SK-MEL-5 (cell line): ENCODE measurements at places on chromosomes 11 and 22. TPM values are rescaled to one million over a fixed set of nuclear protein-coding genes. Genes with fewer than 3 reads are reported as not detected.

SCYL1 gene
- 57.8 and 64.9 TPM in 2 replicates for total RNA-seq

MAJIN gene
- total RNA-seq, result not detected in 2 replicates

CD3G gene
- total RNA-seq, result not detected in 2 replicates

JRKL gene
- 4.2 and 4.9 TPM in 2 replicates for total RNA-seq

SART1 gene
- 40.1 and 46.5 TPM in 2 replicates for total RNA-seq

TPBGL gene
- total RNA-seq, result 1.4 and 2.7 TPM in 2 replicates

CNTF gene
- 1.2 and 2.1 TPM in 2 replicates for total RNA-seq

GTPBP1 gene
- total RNA-seq, result 16.1 and 27.1 TPM in 2 replicates

LRRC55 gene
- not detected in 2 replicates for total RNA-seq

SMIM35 gene
- not detected in 2 replicates for total RNA-seq

ISX gene
- total RNA-seq, result not detected in 2 replicates

KLHDC7B gene
- total RNA-seq, result 0.11 TPM in 1 of 2 replicates, not detected in the other

GRCh38 chr11:76854709-76855108, 6.0 kb upstream of the ACER3 start:
- no peak for DNase-seq

DNA sequence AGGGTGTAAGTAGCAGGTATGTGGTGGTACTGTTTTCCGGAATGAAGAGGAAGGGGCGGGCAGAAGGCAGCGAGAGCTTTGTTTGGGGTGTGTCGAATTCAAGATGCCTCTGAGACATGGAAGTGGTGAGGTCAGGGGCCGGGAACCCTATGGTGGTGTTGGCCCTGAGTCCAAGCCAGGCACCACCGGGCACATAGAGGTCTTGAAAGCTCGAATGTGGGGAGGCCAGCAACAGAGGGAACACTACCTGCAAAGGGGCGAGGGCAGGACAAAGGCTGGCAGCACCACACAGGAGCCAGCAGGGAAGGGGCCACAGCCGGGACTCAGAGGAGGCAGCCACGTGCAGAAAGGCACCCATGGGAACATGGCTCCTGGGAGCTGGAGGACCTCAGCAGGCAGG, 57.8 kb downstream of the CDKN1C start:
- DNase-seq, result no peak

- peak; percentile 75 for DNase-seq
Measured at GRCh38 chr22:39622881-39623367, 52.4 kb downstream of the CACNA1I start.

- DNase-seq, result no peak
Measured at GRCh38 chr11:93512073-93512475, 31.1 kb downstream of the SMCO4 start.

DNA sequence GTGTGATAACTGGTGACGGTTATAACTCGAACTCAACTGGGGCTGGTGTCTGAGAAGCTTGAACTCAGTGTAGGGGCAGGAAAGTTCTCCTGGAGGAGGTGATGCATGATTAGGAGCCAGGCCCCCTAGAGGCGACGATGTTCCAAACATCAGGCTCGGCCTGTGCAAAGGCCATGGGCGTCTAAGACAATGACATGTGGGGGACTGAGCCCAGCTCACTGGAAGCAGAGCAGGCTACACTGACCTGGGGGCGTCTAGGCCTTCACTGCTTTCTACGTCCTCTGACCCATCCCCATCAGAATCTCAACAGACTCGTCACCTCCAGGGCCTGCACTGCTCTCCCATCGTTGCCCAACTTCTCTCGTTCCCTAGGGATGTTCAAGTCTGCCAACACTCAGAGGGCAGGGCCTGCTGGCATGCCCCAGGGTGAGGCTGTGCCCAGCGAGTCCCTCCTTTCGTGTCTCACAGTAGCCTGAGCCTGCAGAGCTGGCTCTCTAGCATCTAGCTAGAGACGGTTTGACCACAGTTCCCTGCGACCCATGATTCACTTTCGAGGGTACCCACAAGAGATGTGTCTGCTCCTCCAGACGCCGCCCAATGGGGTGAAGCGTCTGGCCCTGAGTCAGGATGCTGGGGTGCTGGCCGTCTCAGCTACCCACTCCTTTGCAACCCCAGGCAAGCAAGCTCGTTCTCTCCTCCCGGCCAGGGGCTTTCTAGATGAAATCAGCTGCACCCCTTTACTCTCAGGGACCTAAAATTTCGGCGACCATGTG, 1.1 kb upstream of the ATG16L2 start:
- DNase-seq, result peak; percentile 87

DNA sequence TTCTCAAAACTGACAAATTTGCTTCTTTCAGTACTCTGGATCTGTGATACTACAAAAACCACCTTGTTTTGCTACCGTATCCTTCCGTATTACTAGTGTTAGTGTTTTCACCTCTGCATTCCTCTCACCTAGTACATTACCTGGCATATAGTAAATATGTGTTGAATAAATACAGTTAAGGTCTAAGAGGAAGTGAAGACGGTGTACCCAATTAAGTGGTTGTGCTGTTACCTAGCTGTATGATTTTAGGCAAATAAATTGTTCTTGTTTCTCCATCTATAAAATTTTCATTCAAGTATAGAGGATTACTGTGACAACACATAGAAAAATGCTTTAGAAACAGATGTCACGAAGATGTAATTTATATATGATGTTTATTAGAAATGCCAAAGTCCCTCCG, 8.9 kb downstream of the BCL2L13 start:
- no peak for DNase-seq

GRCh38 chr11:69873166-69874077, 54.2 kb upstream of the FGF3 start:
- DNase-seq, result no peak

GRCh38 chr11:18907391-18907790, 31.8 kb downstream of the MRGPRX1 start:
- no peak for DNase-seq

GRCh38 chr11:120172054-120172911, 34.4 kb upstream of the TRIM29 start:
- DNase-seq, result peak; percentile 66

- no peak for DNase-seq
Measured at GRCh38 chr11:76783294-76783895, at the start of gene TSKU. Gene TSKU, plus strand, starts transcription at chr11:76783356. Its CDS starts 12,261 bp downstream, at chr11:76795617.

DNA sequence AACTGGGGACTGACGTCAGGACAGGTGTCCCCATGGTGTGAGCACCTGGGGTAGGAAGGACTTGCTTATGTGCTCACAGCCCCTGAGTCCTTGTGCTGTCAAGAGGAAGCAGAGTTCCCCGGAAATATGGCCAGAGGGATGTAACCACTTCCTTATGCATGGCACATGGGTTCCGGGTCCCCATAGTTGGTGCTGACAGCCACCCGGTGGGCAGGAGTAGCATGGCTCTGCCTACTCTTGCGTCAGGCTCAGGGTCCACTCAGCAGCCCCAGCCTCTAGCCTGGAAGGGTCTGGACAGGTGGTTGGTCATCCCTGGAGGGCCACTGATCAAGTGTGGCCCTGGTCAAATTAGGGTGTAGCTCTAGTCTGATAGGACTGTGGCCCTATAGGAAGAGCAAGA, 42.8 kb upstream of the CCND1 start:
- DNase-seq, result no peak

GRCh38 chr22:48340727-48341709, 1486.7 kb downstream of the BRD1 start:
- DNase-seq, result no peak

DNA sequence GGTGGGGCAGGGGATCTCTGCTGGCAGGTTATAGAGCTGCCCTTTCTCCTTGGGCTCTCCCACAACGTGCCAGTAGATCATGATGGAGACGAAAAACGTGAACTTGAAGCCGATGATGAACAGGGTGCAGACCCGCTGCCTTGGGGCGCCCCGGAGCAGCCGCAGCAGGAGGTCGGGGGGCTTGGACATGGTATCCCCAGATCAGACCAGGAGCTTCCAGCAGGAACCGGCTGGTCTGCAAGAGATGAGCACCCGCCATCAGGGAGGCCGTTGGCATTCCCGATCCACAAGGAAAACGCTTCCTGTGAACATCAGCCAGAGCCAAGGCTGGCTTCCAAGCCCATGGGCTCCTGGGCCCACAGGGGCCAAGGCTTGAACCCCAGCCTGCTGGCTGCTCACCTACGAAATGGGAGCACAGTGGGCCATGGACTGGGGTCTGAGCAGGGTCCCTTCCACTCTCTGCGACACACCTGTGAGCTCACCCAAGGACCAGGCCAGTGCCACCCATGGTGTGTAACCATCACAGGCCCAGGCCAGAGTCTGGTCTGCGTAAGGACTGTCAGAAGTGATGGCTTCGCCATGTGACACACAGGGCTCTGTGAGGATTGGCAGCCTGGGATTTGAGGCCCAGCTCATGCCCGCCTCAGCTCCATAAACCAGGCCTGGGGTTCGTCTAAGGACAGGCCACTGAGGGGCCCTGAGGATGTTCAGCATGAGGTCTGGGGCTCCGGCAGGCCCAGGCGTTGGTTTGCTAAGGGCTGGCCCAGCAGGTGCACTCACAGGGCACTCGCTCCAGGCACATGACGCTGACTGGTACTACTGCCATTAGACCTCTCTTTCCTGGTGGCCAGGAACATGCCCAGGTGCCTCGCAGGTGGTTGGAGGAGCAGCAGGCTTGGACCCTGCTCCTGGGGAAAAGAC, 26.6 kb downstream of the A4GALT start:
- no peak for DNase-seq

GRCh38 chr11:19525714-19526113, 186.9 kb upstream of the NAV2 start:
- no peak for DNase-seq

DNA sequence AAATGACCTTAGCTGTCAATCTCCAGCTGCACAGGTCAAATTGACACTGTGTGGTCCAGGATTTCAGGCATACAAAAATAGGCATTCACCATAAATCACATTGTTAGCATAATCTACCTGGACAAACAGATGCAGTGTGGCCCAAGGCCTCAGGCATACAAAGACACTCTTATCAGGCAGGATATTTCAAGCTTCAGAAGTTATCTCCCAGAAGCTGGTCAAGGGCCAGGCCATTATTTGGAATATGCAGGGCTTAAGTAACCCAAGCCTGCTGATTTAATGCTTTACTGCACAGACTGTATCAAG, 25.5 kb upstream of the HORMAD2 start:
- DNase-seq, result no peak

GRCh38 chr22:46292732-46293131, 3.9 kb upstream of the GTSE1 start:
- DNase-seq, result no peak

DNA sequence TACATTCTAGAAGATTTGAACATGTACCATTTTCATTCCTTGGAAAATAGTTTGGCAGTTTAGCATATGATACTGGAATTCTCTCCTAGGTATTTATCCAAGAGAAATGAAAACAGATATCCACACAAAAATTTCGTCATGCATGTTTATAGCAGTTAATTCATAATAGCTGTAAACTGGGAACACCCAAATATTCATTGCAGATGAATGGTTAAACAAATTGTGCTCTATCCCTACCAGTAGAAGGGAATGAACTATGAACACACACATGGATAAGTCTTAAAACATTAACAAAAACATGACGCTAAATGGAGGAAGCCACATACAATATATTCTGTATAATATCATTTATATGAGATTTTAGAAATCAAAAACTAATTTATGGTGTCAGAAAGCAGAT, 61.5 kb downstream of the PDE3B start:
- no peak for DNase-seq

GRCh38 chr11:63610604-63611394, 3.4 kb downstream of the PLAAT3 start:
- no peak for DNase-seq

GRCh38 chr11:21614961-21615360, 577.9 kb upstream of the ANO5 start:
- DNase-seq, result no peak

- peak; percentile 71 for DNase-seq
Measured at GRCh38 chr11:112277941-112278340, 17.3 kb upstream of the PLET1 start.

GRCh38 chr11:108766596-108767173, 101.8 kb downstream of the DDX10 start:
- no peak for DNase-seq

- DNase-seq, result no peak
Measured at GRCh38 chr22:50600967-50601668, 525 bp downstream of the MAPK8IP2 start.

DNA sequence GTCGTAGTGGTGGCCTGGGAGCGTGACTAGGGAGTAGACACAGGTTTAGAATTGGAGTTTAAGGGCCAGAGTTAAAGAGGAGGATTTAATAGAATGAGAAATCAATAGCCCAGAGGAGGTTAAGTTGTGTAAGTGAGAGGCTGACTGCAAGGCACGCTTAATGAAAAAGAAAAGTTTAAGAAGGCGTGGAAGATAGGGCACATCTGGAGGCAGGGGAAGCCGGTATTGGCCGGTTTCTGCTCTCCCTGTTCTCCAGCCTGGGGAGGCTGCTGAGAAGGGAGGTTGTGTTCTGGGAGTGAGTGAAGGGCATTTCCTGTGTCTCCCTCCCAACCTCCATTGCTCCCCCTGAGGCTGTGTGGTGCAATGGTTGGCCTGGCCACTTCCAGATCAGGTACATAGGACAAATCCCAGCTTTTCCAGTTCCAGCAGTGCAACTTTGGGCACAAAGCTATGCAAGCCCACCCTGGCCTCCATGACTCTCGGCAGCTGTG, 6.3 kb downstream of the GRIK4 start:
- DNase-seq, result no peak

DNA sequence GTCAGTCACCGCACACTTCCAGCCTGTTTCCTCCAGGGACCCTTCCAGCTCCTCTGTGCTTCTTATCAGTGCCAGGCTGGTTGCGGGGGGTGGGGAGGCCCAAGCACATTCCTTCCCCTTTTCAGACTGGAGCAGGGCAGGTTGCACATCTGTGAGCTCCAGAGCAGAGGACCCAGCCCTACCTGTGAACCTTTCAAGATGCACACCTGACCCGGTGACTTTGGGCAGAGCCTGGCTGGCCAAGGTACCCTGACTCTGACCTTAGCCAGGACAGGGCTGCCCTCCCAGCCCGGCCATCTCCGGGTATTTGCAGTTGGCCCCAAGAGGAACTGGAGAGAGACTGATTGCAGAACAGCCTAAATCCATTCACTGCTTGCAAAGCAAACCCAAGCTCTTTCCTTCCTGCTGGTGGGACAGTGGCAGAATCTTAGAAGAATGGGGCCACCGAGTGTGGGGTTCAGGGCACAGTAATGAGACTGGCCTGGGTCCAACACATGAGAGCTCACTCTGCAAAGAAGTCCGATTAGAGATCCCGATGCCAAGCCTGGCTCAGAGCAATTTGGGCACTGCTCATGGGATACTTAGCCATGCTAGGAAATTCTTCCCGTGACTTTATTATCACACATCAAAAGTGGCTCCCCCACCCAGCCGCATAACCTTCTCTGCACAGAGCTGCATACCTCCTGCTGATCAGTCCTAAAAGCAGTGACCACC, 64.7 kb upstream of the CCND1 start:
- DNase-seq, result no peak

DNA sequence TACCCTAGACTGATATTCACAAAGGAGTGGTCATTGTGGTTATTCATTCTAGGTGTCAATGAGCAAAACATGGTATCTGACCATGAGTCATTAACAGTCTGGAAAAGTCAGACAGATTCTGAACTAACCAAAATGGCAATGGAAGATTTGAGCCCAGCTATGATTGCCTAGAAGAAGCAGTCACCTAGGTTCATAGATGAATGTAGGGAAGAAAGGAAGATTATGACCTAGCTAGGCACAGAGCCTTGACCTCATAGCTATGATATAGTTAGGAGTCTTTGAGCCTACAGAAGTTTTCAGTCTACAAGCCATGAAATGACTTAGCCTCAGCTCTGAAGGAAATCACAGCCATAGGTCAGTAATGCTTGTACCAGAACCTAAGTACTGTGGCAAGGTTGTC, 351 bp downstream of the OR56A4 start:
- DNase-seq, result no peak
